NCI-H187 (cell line): ENCODE measurements at places on chromosomes 1 and 21.

- no peak for DNase-seq
Measured at GRCh38 chr1:27877115-27877416, 4.7 kb downstream of the THEMIS2 start.

GRCh38 chr1:6966326-6966725 is 181.1 kb downstream of the CAMTA1 start:
- DNase-seq = no peak

DNA sequence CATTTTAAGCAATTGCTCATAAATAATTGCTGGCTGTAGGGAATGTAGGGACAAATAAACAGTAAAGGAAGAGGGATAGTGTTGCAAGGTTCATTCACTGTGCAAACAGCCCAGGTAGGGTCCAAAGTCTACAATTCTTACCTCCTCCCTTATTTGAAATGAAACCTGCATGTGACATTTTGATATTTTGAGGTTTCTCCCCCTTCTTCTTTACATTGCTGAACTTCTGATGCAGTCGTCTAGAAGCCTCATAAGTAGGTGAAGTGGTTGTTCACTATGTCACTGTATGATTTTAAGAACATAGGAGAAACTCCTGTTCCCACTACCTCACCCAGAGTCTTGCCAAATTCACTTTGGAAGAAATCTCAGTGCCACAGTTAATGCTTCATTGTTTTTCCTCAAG is 16.1 kb downstream of the F5 start:
- no peak for DNase-seq

DNA sequence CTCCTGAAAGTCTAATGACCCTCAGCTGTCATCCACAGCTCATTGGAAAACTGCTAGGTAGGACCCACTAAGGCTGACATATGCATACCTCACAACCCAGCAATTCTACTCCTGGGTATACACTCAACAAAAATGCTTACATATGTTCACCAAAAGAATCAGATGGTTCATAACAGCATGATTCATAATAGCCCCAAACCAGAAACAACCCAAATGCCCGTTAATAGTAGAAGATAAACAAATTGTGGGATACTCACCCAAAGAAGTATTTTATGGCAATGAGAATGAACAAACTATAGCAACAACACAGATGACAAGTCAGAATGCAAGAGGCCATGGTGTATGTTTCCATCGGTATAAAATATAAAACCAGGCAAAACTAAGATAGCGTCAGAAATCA is 124.6 kb downstream of the HLCS start:
- DNase-seq = no peak

DNA sequence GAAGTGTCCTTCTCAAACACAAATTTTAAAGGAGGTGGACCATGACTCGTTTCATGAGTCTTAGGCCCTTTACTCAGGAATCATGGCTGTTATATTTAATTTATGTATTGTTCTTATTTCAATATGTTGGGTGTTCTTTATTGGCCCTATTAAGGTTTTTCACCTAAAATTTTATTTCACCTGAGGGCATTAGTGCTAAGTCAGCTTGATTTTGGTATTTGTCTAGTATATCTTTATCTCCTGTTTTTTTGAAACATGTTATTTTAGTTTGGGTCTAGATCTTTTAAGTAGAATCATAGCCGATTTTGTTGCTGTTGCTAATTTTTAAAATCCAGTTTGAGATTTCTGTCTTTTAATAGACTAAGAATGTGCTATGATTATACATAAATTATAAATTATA is 430.4 kb downstream of the RPS6KC1 start:
- no peak for DNase-seq
